ENCODE measurements at places on chromosomes 5 and 9.
A peak's percentile ranks its signal among the peaks of the same experiment; 100 is the strongest.

GRCh38 chr5:142941245-142941644, 171.1 kb downstream of the ARHGAP26 start:
- no peak for DNase-seq

GRCh38 chr9:16726718-16727451, 143.6 kb downstream of the BNC2 start:
- DNase-seq: peak; percentile 69

GRCh38 chr5:83306572-83307241, 164.8 kb upstream of the VCAN start:
- DNase-seq: no peak

DNA sequence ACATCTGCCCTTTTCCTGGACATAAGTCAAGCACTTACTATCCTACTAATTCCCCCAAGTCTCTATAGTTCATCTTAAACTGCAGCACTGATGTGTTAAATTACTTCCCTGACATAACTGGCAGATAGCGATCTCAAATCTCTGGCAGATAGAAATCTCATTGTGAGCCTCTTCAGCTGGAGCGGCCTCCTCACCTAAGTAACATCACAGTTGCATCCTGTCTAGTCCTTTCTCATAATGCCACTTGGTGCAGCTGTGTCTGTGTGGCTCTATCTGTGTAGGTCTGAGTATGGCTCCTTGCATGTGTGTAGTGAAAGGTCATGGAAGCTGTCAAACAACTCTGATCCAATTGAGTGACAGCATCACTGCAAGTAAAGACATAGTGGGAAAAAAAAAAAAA, 53.6 kb upstream of the FST start:
- DNase-seq: no peak

DNA sequence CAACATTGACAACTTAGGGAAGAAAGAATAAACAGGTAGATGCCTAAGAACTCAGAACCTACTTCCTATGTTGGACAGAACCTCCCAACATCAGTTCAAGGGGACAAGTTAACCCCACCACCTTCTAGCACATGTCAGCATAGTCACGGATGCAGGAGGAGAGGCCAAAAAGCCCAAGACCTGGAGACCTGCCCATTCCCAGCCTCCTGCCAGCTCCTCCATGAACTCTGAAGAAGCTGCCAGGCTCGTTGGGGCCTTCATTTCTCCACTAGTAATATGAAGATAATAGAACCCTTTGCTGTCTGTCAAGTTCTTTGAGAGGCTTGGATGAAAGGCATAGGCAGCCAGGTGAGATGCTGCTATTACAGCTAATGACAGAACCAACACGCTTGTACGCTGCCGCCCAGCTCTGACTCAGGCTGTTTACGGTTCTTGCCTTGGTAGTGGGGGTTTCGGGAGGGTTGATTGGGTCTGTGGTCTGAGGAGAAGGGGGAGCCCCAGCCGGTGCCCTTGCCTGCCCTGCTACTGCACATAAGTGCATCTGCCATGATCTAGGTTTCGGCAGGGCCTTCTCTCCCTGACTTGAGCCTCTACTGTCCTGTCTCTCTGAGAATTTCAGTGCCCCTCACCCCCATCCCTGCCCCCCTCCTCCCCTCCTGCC, 82.2 kb downstream of the NRG2 start:
- DNase-seq: no peak

DNA sequence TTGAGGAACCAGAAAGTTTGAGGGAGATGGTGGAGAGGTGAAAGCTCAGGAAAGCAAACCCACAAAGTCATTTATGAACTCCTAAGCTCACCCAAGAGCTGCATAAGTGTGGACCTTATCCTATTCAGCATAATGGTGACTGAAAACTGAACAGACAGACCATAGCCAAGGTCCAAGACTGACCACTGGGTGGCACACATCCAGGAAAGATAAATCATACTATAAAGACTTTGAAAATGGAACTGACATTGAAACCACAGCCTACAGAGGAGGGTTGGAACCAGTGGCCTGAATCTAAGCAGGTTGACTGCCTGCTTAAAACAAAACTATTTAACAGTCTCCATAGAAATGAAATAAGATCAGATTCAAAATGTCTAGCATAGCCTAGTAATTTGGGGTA, 121.0 kb upstream of the RGS7BP start:
- DNase-seq: no peak

GRCh38 chr5:178467205-178467567, 123.0 kb downstream of the COL23A1 start:
- no peak for DNase-seq

GRCh38 chr5:10304932-10305331, 2.8 kb downstream of the CMBL start:
- no peak for DNase-seq

DNA sequence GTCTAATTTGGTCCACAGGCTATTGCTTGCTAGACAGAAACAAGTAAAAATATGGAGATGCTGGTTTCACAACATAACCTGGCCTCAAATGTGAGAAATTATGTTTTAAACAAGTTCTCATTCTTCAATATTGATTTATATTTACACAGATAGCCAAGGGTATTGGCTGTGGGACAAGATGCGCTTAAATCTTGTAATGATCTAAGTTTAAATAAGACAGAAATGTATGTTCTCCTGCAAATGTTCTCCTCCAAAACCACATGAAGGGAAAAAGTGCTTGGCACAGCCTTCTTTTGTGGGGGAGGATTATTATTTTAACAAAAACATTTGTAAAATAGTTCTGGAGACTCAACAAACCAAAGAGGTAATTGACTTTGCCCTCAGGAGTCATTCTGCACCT, 356.0 kb downstream of the DMAC1 start:
- DNase-seq: no peak

DNA sequence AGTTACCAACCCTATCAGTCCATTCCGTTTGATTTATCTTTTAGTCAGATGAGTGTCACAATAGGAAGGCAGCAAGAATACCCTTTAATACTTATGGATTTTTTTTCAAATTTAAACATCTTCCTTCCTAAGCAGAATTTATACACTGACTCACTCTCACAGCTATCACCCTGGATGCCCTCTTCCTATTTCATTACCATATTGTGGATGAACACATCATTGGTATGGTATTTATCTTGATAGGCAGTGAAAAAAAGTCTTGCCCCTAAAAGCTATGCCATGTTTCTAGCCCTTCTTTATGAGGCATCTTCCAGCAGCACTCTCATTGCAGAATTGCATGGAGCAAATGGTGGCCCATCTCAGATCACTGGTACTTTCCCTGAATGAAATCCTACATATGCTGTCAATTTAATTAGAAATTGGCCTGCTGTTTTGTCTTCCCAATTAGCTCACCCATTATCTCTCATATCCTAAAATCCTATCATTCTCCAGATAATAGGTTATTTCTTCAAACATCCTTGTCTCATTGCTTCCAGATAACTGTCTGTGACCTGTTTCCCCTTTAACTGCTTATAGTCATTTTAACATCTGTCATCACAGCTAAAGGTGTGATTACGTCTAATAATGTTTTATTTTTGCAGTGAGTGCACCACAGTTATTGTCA, 433.5 kb upstream of the POU5F2 start:
- no peak for DNase-seq

DNA sequence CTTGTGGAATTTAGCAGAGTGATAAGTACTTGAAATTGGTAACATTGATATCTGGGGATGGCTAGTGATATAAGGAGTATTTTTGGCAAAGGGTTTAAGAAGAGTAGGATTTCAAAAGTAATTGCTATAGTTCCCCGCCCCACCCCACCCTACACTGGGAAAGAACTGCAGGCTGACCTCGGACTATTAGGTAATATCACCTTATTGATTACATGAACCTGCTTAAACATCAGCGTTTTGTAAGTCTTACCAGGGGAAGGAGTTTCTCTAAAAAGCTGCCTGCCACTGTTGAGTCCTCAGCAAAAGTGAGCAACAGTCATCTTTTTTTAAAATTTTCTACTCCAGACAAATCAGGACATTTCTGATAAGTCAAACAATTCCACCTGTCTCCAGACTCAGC, 337.3 kb downstream of the DTWD2 start:
- DNase-seq: no peak

DNA sequence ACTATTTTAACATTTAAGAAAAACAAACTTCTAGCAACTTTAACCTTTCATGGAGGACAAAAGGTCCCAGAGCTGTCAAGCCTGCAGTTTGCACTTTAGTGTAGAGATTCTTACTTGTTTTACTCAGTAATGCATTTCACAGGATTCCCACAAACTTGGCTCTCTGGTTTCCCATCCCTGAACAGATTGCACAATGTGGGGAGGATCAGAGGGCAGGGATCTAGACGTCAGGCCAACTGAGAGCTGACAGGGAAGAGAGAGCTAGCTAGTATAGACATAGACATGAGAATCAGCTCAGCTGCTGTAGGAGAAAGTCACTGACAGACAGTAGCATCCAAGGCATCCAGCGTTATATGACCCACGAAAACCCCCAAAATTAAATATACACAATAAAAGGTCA, 20.9 kb upstream of the BNIP1 start:
- no peak for DNase-seq

DNA sequence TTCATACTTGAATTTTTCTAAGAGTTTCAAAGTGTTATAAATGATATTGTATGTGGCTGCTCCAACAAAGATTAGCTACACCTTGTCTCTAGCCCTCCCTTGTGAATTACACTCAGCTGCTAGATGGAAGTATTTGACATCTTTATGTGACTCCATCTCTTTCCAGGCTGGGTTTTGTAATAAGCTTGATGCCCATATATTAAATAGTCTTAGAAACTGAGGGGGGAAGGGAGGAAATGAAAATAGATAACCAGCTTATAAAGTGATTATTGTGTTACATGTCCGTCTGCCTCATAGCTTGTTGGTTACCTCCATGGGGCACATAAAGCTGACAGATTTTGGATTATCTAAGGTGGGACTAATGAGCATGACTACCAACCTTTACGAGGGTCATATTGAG, 63.4 kb downstream of the CD180 start:
- no peak for DNase-seq

DNA sequence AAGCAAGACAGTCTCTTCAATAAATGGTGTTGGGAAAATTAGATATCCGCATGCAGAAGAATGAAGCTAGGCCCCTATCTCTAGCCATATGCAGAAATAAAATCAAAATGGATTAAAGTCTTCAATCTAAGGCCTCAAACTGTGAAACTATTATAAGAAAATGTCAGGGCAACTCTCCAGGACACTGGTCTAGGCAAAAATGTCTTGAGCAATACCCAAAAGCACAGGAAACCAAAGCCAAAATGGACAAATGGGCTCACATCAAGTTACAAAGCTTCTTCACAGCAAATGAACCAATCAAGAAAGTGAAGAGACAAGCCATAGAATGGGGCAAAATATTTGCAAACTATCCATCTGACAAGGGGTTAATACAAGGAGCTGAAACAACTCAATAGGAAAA, 338.8 kb downstream of the NNT start:
- no peak for DNase-seq

- no peak for DNase-seq
Measured at GRCh38 chr5:54531546-54531945, 14.0 kb downstream of the SNX18 start.

DNA sequence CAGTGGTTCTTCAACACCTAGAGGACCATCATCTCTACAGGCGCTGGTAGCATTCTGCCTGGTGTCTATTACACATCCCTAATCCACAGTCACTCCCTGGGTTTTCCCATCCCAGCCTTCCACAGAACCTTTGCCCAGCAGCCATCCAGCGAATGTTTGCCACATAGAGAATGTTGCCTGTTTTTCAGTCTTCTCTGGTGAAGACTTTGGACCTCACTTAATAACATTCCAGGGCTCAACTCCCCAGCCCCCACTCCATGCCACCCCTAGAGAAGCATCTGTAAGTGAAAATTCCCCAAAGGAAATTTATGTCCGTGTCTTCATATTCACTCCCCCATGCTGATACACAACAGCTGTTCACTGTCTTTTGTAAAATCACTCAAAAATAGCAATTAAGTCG, 249.6 kb downstream of the AOPEP start:
- no peak for DNase-seq

DNA sequence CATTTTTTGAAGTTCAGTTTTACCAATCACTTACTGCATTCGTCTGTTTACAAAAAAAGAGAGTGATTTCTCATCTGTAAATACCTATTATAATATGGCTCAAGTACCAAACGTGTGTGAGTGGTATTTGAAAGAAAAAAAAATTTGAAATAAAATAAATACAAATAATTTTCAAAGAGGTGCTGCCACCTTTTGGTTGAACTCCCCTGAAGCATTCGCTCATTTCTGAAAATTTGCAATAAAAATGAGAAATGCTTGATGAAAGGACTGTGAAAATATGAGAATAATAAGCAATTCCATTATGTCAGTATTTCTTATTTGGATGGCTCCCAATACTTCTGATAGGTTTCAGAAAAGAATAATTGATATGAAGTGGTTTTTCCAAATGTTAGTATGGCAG, 409.9 kb downstream of the CTNND2 start:
- DNase-seq: no peak

DNA sequence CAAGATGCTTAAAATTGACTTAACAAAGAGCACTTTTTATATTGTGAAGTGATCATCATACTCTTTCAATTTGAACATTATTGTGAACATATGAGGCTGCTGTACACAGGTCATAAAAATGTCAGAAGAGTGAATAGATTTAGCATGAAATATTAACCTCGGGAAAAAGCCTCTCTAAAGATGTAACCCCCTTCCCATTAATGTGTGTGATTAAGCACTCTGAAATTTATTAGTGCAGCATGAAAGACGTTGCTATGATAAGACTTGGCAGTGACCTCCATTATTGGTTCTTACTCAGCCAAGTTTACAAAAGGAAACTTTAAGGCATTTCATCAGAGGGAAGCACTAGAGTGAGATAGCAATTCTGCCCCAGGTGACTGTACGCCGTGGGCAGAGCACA, 326.5 kb downstream of the NTRK2 start:
- no peak for DNase-seq

DNA sequence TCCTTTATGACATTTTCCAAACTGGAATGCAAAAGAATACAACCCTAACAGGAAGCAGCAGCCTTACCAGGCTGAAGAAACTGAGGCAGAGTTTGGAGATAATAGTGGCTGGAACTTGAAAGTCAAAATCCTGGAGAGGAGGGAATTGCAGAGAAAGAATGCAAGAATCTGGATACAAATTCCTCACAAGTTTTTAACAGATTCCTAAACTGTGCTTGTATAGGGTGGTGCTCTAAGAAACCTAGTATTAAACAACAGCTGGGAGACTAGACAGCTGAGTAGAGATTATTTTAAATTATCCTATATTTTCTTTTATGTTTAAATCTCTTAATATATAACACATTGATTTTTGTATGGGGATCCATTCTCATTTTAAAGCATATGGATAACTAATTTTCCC, 30.7 kb downstream of the INVS start:
- no peak for DNase-seq

GRCh38 chr9:98879094-98879962, 64.4 kb upstream of the COL15A1 start:
- DNase-seq: no peak
